ENCODE measurements at places on chromosomes 6 and 20.

GRCh38 chr20:63461104-63461763, 11.2 kb downstream of the KCNQ2 start:
- no peak for DNase-seq

DNA sequence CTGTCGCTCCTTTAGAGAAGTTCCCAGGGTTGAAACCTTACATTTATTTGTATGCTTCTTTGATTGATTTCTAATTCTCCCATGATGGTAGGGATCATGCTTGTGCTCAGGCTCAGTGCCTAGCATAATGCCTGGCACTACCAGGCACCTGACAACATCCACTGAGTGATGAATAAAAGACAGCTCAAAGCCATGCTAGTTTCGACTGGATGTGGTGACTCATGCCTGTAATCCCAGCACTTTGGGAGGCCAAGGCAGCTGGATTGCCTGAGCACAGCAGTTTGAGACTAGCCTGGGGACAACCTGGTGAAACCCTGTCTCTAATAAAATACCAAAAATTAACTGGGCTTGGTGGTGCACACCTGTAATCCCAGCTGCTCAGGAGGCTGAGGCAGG, 11.6 kb upstream of the CD164 start:
- DNase-seq = no peak

DNA sequence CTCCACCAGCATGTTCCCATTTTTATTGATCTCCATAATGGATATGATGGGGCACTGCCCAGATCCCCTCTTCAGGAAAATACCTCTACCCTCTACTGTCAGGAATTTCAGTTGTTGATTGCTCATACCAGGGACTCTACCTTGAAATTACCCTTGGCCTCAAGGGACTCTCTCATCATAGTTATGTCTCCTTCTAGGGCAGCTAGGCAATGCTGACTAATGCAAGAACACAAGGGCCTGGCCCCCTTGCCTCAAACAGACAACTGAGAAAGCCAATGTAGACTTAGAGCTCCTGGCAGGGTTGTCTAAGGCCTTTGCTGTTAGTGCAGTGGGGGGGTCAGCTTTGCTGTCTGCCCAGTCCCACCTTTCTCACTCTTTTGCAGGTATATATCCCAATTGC, 493.1 kb downstream of the BTBD3 start:
- no peak for DNase-seq

DNA sequence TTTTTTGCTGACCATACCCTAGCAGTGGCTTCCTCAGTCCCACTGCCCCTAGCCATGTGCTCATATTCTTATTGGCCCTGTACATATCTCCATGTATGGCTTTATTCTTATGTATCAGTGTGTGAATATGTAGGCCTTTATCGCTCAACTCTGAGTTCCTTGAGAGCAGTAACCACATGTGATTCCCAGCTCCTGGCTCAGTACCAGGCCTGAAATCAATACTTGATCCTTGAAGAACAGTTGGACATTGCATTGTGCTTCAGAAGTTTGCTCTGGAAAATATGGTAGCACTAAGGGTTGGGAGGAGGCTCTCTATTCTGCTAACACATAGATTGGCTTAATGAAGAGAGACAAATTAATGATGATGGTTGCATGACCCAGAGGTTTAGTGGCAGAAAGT, 118.8 kb upstream of the FERMT1 start:
- DNase-seq = no peak

GRCh38 chr6:13813026-13813425, 1.3 kb downstream of the MCUR1 start:
- no peak for DNase-seq

DNA sequence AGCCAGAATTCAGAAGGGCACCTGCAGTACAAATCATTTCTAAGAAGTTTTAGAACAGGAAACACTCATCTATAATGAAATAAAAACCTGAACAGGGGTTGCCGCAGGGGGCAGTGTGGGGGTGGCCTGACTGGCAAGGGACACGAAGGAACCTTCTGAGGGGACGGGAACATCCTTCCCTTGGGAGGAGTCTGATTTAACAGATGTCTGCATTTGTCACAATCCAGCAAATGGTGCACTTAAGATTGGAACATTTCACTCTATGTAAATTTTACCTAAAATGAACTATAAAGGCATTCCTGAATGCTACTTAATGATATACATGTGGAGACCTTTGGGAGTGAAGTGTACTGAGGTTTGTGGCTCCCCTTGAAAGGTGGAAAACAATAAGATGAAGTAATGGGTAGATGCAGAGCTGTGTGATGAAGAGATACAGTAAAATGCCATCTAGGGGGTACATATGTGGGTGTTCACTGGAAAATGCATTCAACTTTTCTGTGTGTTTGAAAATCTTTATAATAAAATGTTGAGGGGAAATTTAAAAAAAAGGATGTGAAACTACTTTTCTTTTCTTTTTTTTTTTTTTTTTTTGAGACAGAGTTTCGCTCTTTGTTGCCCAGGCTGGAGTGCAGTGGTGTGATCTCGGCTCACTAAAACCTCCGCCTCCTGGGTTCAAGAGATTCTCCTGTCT, 89.5 kb downstream of the SNX5 start:
- DNase-seq = no peak

GRCh38 chr20:11098888-11099287, 425.1 kb upstream of the JAG1 start:
- DNase-seq = peak; percentile 10

- DNase-seq = no peak
Observed at GRCh38 chr6:89002523-89002922, 39.1 kb upstream of the RNGTT start.

DNA sequence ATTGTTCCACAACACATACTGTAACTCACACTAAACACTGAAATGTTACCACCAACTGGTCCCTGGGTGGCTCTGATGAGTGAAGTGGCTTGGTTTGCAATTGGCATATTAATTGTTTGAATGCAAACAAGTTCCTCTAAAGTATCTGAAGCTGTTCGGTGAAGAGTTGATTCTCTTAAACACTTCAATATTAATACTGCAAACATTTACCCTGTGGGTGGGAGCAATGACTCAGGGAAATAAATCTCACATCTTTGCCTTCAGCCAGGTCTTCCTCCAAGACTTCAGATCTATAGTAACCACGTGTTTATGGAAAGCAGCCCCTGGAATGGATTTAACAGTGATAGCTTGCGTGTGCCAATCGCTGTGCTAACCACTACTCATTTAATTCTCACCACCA, 176.0 kb downstream of the MAFB start:
- DNase-seq = no peak

GRCh38 chr6:11804135-11804534, 25.5 kb upstream of the ADTRP start:
- DNase-seq = no peak

GRCh38 chr6:40244699-40245098, 310.4 kb upstream of the MOCS1 start:
- DNase-seq = no peak

DNA sequence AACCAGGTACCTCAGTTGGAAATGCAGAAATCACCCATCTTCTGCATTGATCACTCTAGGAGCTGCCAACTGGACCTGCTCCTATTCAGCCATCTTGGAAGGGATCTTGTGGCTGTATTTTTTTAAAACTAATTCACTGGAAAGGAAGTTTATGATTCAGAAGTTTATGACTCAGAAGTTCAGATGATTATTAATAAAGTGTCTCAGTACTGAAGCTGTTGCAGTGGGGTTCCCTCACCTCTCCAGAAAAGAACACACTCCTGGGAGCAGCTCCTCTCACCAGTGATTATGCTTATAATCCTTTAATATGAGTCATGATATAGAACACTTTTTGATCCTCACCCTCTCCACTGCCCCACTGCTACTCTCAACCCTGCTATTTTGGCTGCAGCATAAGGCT, 291.2 kb upstream of the HS3ST5 start:
- no peak for DNase-seq

DNA sequence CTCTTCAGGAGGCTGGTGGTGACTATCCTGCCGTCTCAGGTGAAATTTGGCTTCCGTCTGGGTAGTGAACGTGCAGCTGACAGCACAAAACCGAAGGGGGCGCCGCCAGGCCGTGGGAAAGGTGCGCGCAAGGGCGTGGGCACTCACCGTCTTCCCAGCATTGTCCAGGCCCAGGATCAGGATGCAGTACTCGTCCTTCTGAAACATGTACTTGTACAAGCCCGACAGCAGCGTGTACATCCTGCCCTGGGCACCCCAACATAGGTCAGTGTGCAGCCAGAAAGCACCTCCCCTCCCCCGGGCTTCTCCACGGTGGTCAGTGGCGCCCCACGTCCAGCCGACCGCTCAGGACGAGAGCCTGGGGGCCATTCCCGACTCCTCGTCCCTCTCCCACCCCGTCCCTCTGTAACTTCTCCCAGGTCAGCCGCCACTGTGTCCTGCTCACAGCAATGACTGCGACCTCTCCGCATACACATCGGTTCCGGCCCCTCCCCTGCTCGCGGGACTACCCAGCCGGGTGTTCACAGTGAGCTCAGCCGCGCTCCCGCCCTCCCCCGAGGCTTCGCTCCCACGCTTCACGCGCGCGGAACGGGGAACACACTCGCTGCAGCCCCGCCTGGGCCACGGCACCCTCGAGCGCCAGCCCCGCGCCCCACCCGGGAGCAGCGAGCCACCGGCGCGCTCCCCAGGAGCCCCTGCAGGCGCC, 771 bp downstream of the ARFRP1 start:
- peak; percentile 55 for DNase-seq

DNA sequence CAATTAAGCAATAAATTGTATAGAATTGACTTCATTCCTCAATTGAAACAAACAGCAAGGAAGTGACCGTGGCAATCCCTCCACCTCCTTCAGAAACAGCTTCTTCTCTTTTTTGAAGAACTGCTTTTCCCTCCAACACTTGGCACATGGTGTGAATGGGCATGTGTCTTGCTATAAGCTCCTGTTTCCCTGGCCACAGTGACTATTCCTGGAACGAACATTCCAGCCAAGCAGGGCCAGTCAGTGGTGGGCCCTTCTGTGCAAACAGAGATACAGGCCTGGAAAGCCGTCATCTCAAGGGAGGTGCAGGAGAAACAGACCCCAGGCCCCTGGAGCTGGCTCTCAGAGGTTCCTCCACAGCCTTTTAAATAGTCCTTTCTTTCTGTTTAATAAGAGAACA, 6.9 kb downstream of the TXNDC5 start:
- no peak for DNase-seq

DNA sequence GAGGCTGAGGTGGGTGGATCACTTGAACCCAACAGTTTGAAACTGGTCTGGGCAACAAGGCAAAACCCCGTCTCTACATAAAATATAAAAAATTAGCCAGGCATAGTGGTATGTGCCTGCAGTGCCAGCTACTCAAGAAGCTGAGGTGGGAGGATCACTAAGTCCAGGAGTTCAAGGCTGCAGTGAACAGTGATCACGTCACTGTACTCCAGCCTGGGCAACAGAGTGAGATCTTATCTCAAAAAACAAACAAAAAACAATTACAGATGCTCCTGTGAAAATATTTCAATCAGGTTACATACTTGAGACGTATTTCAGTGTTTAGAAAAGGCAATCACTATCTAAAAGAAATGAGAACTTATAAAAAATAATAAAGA, 33.8 kb downstream of the RANBP9 start:
- no peak for DNase-seq

DNA sequence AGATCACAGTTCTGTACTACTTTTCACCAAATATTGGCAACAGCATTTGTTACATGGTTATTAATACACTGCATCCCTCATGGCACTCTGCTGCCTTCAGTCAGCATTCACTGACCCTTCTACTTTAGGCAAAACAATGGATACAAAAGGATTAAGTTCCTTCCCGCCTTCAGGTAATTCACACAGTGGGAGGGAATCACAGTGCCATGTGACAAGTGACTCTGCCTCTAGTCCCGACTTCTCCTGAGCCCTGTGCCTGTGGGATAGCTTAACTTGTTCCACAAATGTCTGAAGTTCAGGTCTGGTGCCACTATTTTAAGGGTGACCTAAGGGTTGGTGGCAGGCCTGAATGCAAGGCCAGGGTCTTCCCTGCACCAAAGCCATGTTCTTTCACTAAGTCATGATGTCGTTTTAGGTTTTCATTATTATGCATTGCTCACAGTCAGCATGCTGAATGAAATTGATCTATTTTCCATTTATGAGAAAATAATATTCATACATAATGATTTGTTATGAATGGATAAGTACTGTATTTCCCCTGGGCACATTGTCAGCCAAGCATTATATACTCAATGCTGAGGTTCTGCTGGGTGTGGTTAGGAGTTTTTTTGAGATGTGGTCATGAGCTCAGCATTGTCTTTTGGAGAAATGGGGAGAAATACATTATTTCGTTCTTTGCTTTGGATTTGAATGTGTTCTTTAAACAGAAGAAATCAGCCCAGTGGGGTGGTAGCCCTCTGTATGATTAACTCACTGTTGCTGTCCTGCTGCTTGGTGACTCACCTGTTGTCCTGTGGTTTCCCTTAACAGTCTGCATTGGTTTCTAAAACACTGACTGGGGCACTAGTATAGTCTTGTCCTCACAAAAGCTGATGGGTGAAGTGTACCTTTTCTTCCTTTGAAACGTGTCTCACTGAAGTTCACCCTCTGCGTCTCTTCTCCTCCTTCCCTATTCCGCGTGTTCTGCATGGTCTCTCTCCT, 66.4 kb downstream of the AFDN start:
- no peak for DNase-seq

DNA sequence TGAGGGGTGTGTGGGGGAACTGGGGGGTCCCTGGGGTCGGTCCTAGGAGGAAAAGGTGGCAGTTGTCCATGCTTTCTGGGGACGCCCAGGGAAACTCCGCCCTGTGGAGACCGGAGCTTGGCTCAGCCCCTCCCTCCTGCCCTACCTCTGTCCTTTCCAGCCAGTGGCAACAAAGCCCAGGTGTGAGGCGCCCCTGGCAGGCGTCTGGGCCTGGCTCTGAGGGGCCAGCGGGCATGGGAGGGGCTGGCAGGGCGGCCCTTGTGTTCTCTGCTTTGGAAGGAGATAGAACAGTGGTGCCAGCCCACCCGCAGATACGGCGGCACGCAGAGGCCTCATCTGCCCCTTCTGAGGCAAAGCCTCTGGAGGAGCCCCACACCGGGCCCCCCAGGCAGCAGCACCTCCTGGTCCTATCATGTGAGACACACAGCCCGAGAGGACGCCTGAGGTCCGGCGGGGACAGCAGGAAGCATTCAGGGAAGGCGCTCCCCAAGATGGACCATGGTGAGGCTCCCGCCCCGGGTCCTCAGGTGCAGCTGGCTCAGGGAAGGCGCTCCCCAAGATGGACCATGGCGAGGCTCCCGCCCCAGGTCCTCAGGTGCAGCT, 47.9 kb downstream of the YTHDF1 start:
- DNase-seq = no peak

GRCh38 chr6:110980227-110980626, 1.6 kb upstream of the RPF2 start:
- DNase-seq = no peak

DNA sequence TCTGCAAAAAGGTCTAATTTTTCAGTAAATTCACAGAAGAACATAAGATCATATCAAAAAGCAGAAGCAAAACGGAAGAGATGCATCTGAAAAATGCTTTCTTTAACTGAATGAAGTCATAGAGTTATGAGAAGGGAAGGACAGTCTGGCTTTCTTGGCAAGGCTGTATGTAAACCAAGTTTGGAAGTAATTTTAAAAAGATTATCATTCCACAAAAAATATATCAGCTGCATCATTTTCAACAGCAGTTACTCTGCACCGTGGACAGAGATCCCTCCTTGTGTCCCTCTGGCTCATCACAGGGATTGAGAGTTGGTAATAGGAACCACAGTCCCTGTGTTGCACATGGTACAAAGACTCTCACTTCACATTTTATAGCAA, 258.5 kb downstream of the HIVEP2 start:
- DNase-seq = no peak

- DNase-seq = no peak
Observed at GRCh38 chr6:158023597-158023939, 41.9 kb downstream of the SYNJ2 start.

GRCh38 chr20:48735112-48735511, 92.7 kb downstream of the PREX1 start:
- no peak for DNase-seq

Measured in NCI-H524 (cell line).